Stomach (tissue), 19 donors: ENCODE measurements at places on chromosomes 16 and 17. TPM values are rescaled to one million over a fixed set of nuclear protein-coding genes. Genes with fewer than 3 reads are reported as not detected.

PRSS36 gene
- total RNA-seq = 2.6 TPM

DNA sequence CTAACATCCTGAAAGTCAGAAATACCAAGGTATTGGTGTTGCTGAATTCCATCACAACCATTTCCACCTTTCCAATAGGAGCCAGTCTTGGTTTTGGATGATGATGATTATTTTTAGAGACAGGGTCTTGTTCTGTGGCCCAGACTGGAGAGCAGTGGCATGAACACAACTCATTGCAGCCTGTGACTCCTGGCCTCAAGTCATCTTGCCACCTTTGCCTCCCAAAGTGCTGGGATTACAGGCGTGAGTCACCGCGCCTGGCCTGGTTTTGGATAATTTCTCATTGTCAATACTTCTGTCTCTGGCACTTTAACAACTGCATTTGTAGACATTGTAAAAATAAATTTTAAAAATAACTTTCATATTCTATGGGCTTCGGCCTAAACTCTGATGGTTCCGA lies 22.6 kb downstream of the STAT5B start:
- H3K4me3 ChIP-seq = no peak overlapping the region
- DNase-seq = no peak
- H3K27ac ChIP-seq = peak overlapping the region; percentile 44
- no peaks in the 10 kb centered on the region for H3K36me3 ChIP-seq
- H3K27me3 ChIP-seq = no peaks in the 10 kb centered on the region

- peak; percentile 92 for DNase-seq
- H3K27me3 ChIP-seq = no peaks in the 10 kb centered on the region
- H3K4me3 ChIP-seq = peak overlapping the region; percentile 61
- H3K36me3 ChIP-seq = no peaks in the 10 kb centered on the region
- H3K4me1 ChIP-seq = peaks cover 77% of the 10 kb centered on the region
These were observed 2.9 kb downstream of the SLC16A3 start for GRCh38 chr17:82231562-82232321.

MEOX1 gene
- 2.0 TPM for total RNA-seq

GRCh38 chr16:73530529-73530928 lies 482.6 kb upstream of the ZFHX3 start:
- H3K27me3 ChIP-seq = no peaks in the 10 kb centered on the region
- H3K27ac ChIP-seq = no peak overlapping the region
- H3K36me3 ChIP-seq = no peaks in the 10 kb centered on the region
- no peak overlapping the region for H3K4me3 ChIP-seq
- no peak for DNase-seq

CIITA gene
- under 0.01 TPM for total RNA-seq

PMM2 gene
- total RNA-seq = 89.3 TPM

DNA sequence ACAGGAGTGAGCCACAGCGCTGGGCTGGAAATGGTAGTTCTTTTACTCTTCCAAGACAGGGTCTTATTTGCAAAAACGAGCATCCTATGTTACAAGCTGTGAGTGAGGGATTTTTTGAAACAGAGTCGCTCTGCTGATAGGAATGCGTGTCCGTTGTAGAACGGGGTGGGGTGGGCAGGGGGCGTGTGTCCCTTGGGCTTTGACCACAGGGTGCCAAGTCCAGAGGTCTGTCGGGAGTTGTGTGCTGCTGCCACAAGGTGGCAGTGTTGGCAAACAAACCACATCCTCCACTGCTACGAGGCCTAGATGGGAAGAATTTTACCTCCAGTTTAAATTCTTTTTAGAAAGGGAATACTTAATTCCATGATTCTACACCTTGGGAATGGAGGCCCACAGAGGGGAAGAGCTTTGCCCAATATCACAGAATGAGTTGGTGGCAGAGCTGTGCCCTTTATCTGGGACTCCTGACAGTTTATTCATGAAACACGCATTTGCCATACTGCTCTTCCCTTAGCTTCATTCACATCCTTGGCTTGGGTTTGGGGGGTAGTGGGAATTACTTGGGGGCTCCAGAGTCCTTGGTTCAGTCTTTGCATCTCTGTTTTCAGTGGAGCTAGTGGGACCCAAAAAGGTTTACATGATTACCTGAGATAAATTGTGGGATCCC lies 30.6 kb upstream of the ETV4 start:
- H3K4me1 ChIP-seq = peaks cover 17% of the 10 kb centered on the region
- H3K36me3 ChIP-seq = no peaks in the 10 kb centered on the region
- H3K27me3 ChIP-seq = peaks cover 15% of the 10 kb centered on the region

OTOA gene
- total RNA-seq = not detected

DNA sequence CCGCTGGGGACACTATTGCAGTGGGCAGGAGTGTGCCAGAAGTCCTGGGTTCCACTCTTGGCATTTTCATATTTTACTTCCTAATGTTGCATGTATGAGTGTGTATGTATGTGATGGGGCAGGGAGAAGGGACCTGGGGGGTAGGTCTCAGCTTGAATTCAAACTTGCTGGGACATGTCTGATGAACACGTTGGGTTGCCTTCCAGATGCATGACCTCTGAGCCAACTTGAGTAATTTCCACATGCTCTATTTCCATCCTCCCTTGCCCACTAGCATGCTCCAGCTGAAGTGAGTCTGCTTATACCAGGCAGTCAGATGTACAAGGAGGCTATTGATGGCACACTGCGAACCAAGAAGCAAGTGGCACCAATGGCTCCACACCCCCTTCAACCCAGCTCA lies 32.9 kb upstream of the SRSF1 start:
- H3K4me1 ChIP-seq = no peaks in the 10 kb centered on the region
- H3K27ac ChIP-seq = no peak overlapping the region
- DNase-seq = no peak

DNA sequence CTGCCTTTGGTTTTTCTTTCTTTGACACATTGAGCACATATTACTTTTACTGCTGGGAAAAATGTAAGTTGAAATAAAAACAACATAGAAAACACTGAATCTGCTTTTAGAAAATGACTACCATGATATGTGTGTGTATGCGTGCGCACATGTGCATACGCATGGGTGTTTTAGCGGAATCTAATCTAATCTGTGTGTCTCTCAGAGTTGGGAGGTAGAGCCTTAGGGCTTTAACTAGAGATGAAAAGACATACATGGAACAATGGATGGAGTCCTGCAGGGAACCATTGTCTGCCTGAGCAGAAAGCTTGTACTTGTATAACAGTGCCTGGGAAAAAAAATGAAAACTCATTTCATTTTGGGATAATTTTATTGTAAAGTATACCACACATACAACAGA lies 12.4 kb downstream of the SLFN5 start:
- no peak overlapping the region for H3K4me3 ChIP-seq
- H3K27me3 ChIP-seq = no peaks in the 10 kb centered on the region
- DNase-seq = no peak
- no peak overlapping the region for H3K27ac ChIP-seq
- peaks cover 46% of the 10 kb centered on the region for H3K4me1 ChIP-seq

KRTAP17-1 gene
- not detected for total RNA-seq

DNA sequence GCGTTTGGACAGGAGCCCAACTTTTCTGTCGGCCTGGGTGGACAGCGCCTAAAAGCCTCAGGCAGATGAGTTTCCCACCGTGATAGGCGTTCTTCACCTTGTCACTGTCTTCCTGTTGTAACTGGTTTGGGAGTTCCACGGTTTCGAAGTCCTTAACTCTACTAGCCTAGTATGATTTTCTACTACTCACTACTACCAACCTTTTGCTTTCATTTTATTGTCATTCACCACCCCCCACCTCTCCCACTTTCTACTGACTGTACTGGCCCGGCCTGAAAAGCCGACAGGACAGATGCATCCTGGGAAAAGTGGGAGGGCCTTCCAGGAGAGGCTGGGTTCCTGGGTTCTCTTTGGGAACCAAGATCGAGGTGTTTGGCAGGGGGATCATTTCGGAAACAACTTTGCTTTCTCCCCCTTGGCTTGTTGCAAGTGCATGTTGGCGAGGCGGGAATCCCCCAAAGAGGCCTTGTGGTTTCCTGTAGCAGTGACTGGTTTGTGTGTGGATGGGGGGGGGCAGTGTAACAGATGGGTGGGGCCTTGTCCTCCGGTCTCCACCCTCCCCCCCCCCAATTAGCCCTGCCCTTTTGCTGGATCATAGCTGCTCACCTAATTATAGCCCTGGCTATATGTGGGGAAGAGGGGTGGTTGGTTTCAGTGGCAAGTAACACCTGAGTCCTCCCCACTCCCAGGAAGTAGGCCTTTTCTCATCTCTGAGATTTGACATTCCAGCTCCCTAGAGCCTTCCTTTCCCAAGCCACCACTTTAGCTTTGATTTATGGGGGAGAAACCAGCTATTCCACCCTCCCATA lies 1.4 kb downstream of the EIF5A start:
- H3K36me3 ChIP-seq = peaks cover 46% of the 10 kb centered on the region
- H3K27ac ChIP-seq = peak overlapping the region; percentile 100
- peak overlapping the region; percentile 97 for H3K4me3 ChIP-seq
- DNase-seq = peak; percentile 81
- no peaks in the 10 kb centered on the region for H3K27me3 ChIP-seq
- peaks cover 55% of the 10 kb centered on the region for H3K4me1 ChIP-seq

DNA sequence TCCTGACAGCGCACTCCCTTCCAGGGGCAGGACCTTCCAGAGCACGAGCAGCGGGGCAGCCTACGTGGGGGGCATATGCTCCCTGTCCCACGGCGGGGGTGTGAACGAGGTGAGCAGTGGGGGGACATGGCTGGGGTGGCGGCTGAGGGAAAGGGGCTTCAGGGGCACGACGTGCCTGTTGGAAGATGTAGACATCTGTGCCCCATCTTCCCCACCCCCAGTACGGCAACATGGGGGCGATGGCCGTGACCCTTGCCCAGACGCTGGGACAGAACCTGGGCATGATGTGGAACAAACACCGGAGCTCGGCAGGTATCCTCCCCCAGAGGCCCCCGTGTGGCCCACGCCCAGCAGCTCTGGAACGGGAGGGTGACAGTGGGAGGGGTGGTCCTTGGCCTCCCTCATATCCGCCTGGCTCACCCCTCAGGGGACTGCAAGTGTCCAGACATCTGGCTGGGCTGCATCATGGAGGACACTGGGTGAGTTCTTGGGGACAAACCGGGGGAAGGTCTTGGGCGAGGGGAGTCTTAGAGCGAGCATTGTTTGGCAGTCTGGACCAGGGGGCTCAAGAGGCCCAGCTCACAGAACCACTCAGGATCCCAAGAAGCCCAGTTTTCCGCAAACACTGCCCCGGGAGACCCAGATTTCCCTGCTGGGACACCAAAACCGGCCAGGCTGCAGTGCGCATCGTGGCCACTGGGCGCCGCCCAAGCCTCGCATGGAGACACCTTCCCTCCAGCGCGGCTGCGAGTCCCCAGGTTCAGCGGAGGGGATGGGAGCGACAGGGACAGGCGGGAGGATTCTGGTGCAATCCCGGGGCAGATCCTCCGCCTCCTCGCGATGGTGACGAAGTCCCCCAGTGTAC lies 15.7 kb downstream of the ADAM11 start:
- H3K4me1 ChIP-seq = peaks cover 31% of the 10 kb centered on the region
- H3K4me3 ChIP-seq = peak overlapping the region; percentile 55
- H3K27ac ChIP-seq = peak overlapping the region; percentile 62
- H3K36me3 ChIP-seq = no peaks in the 10 kb centered on the region
- H3K27me3 ChIP-seq = no peaks in the 10 kb centered on the region

GPR139 gene
- not detected for total RNA-seq

DNA sequence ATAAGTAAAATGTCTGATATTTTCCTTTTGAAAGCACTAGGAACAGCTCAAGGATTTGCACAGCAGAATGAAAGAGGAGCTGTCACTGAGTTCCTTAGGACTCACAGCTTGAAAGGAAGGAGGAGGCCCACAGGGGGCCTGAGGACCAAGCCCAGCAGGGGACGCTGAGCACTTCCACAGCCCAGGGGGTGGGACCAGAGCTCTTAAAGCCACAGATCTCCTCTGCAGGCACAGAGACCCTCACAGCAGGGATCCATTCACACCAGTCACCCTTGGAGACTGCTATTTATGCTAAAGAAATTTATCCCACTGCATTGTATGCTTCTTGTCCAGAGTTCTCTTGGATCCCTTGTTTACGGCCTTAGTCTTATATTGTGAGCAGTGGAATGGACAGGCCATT lies 253.3 kb downstream of the STX8 start:
- DNase-seq = no peak
- no peaks in the 10 kb centered on the region for H3K27me3 ChIP-seq
- H3K4me1 ChIP-seq = no peaks in the 10 kb centered on the region
- H3K4me3 ChIP-seq = no peak overlapping the region
- H3K36me3 ChIP-seq = no peaks in the 10 kb centered on the region

ABCC6 gene
- 95.6 TPM for total RNA-seq

- H3K27ac ChIP-seq = no peak overlapping the region
- H3K27me3 ChIP-seq = no peaks in the 10 kb centered on the region
- H3K4me1 ChIP-seq = no peaks in the 10 kb centered on the region
These were observed 30.1 kb upstream of the ABCC1 start for GRCh38 chr16:15919331-15919730.

- DNase-seq = no peak
- no peaks in the 10 kb centered on the region for H3K36me3 ChIP-seq
- H3K27me3 ChIP-seq = no peaks in the 10 kb centered on the region
- peak overlapping the region; percentile 17 for H3K4me3 ChIP-seq
These were observed 7.7 kb upstream of the TMEM100 start for GRCh38 chr17:55730380-55730779.
